ENCODE measurements at places on chromosomes 7 and 10. TPM values are rescaled to one million over a fixed set of nuclear protein-coding genes. Genes with fewer than 3 reads are reported as not detected.

DNA sequence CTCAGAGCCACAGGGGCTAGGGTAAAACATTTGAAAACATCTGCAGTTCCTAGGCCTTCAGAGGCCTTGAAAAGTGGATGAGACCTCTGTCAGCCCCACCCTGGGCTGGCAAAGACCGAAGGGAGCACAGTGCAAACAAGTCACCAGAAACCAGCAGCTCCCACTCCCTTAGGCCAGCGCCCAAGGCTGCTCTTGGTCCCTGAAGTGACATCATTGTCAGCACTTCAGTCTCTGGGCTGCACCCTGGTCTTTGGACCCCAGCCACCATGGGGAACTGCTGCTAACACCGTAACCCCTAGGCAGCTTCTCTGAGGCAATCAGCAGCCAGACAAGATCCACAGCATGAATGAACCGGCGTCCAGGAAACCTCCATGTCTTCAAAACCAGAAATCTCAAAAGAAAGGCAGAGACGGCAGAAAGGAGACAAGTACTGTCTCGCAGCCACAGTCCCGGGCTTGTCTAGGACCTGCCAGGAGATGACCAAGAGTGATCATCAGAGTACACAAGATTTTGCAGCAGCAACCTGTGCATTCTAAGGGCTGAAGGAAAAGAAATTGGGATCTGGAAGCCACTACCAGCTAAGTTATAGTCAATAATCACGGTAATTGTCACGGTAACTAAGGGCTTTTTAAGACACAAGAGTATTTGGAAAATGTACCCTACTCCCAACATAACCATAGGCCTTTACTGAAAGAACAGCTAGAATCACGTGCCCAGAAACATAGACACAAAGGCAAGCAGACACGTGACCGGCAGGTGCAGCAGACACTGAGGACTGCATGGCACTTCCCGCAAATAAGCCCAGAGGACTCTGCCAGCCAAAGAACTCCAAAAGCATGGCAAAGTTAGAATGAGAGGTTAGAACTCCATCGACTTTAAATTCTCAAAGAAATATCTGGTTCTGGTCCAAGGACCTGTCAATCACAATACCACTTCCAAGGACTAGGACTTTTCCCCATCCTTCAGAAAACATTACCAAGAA lies 23.3 kb downstream of the CPXM2 start:
- H3K36me3 ChIP-seq, result no peaks in the 10 kb centered on the region
- DNase-seq, result no peak
- H3K27me3 ChIP-seq, result peaks cover 37% of the 10 kb centered on the region
- H3K27ac ChIP-seq, result no peak overlapping the region
- no peak overlapping the region for H3K4me3 ChIP-seq

GRCh38 chr7:66142334-66142733 lies 27.7 kb downstream of the CRCP start:
- no peak for DNase-seq
- no peaks in the 10 kb centered on the region for H3K4me1 ChIP-seq
- H3K27me3 ChIP-seq, result no peaks in the 10 kb centered on the region
- H3K36me3 ChIP-seq, result peaks cover 20% of the 10 kb centered on the region
- H3K4me3 ChIP-seq, result no peak overlapping the region

Gene GPR15LG
- not detected for total RNA-seq

GRCh38 chr10:128897401-128898129 lies 569.5 kb upstream of the MGMT start:
- no peak for DNase-seq
- no peaks in the 10 kb centered on the region for H3K36me3 ChIP-seq
- H3K4me3 ChIP-seq, result no peak overlapping the region
- H3K27ac ChIP-seq, result no peak overlapping the region
- H3K27me3 ChIP-seq, result no peaks in the 10 kb centered on the region

DNA sequence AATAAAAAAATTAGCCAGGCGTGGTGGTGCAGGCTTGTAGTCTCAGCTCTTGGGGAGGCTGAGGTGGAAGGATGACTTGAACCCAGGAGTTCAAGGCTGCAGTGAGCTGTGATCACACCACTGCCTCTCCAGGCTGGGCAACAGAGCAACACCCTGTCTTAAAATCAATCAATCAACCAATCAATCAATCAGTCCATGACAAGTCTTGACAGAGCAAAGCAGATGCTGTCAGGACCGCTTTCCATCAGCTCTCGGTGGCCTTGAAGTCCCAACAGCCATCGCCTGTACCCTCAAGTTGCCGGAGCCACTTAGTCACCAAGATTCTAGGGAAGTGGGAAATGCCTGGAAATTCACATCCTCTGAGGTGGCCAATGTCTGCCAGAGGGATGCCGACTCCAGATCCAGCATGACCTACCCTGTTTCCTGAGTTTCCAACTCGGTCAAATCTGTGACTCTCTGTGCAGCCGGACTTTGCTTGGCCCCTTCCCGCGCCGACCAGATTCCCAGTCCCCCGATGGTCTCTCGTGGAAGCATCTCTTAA lies 871 bp upstream of the CCL24 start:
- H3K4me1 ChIP-seq, result no peaks in the 10 kb centered on the region
- H3K27me3 ChIP-seq, result no peaks in the 10 kb centered on the region
- no peaks in the 10 kb centered on the region for H3K36me3 ChIP-seq

Gene ACBD7
- total RNA-seq, result 8.2 TPM

- no peak overlapping the region for H3K4me3 ChIP-seq
Observed at GRCh38 chr10:89346405-89347254, 18.8 kb downstream of the IFIT3 start.

DNA sequence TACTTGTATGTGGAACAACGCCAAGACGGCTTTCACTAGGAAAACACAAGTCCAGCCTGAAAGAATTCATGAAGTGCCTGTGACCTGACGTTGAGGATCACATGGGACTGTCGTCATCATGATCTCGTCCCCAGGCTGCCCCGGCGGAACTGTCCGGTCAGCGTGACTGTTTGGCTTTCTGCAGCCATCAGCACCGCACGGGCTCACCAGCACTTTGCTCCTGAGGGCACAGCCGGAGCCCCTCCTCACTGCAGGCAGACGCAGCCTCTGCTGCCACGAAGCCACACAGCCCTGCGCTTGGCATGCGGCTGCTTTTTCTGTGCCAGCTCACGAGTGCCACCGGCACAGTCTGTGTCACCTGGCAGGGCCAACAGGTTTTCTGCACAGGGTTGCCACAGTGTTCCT lies 9.4 kb upstream of the GET4 start:
- H3K4me3 ChIP-seq, result no peak overlapping the region
- no peaks in the 10 kb centered on the region for H3K4me1 ChIP-seq
- H3K27me3 ChIP-seq, result no peaks in the 10 kb centered on the region
- no peak overlapping the region for H3K27ac ChIP-seq

GRCh38 chr7:134954197-134955082 lies 31.9 kb upstream of the AGBL3 start:
- no peaks in the 10 kb centered on the region for H3K27me3 ChIP-seq
- no peak overlapping the region for H3K4me3 ChIP-seq

Gene GIGYF1
- 29.5 TPM for total RNA-seq

DNA sequence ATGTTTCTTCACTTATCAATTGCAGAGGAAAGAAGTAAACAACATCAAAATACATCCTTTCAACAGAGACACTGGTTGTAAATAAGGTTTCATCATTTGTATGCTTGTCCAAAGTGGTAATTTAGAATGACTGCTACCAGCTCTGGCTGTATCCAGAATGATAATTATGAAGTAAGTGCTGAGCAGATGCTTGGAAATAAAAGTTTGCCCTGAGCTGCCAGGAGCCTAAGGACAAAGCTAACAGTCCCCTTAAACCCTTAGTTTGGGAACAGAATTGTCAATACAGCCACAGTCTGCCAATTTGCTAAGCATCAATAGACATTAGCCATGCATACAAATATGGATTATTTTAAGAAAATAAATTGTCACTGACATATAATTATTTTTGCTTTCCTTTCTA lies 147.0 kb upstream of the SLC13A1 start:
- H3K27me3 ChIP-seq, result no peaks in the 10 kb centered on the region
- no peak for DNase-seq
- H3K36me3 ChIP-seq, result no peaks in the 10 kb centered on the region

- H3K27ac ChIP-seq, result no peak overlapping the region
- H3K27me3 ChIP-seq, result peaks cover 31% of the 10 kb centered on the region
- H3K4me1 ChIP-seq, result no peaks in the 10 kb centered on the region
- H3K4me3 ChIP-seq, result no peak overlapping the region
- H3K36me3 ChIP-seq, result no peaks in the 10 kb centered on the region
- no peak for DNase-seq
Observed at GRCh38 chr7:104089612-104090011, 100.2 kb upstream of the RELN start.

Gene USP54
- total RNA-seq, result 48.1 TPM

DNA sequence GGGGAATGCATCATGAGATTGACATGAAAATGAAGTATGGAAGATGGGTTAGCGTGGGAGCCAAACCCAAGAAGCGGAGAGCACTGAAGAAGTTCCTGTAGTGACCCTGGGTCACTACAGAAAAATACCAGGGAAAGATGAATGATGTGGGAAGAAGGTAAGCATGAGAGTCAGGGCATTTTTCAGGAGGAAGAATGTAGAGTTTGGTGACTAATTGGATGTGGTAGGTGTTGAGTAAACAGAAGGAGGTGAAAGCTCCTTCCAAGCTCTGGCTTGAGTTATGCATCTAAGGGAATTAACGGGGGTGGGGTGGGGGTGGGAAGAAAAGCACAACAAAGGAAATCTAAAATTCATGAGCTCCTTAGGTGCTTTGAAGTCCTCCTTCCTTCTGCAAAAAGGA lies 238.1 kb upstream of the AOAH start:
- no peak overlapping the region for H3K27ac ChIP-seq
- H3K36me3 ChIP-seq, result no peaks in the 10 kb centered on the region
- no peaks in the 10 kb centered on the region for H3K27me3 ChIP-seq
- DNase-seq, result peak; percentile 16
- no peak overlapping the region for H3K4me3 ChIP-seq
- peaks cover 41% of the 10 kb centered on the region for H3K4me1 ChIP-seq

- no peak for DNase-seq
- no peaks in the 10 kb centered on the region for H3K4me1 ChIP-seq
- H3K27me3 ChIP-seq, result no peaks in the 10 kb centered on the region
- no peak overlapping the region for H3K4me3 ChIP-seq
- no peaks in the 10 kb centered on the region for H3K36me3 ChIP-seq
Observed at GRCh38 chr7:71626206-71626605, 494.3 kb downstream of the GALNT17 start.

Gene CALML3
- not detected for total RNA-seq

Gene PCLO
- total RNA-seq, result 9.1 TPM

DNA sequence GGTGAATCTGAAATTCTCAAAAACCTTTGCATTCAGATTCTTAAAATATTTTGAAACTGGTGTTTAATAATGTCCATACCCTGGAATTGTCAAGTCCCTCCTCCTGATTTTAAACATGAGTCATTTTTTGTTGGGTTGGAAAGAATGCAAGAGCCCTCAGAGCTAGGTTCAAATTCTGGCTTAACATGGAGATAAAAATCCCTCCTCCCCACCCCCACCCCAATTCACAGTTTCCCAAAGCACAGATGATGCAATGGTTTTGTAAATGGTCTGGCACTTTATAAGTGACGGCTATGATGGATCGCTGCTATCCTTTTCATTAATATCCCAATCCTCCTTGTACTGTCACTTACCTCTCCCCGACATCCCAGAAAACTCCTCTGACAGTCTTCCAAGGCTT lies 332.8 kb downstream of the PLXNA4 start:
- H3K27me3 ChIP-seq, result no peaks in the 10 kb centered on the region
- no peak overlapping the region for H3K27ac ChIP-seq
- no peak for DNase-seq
- H3K36me3 ChIP-seq, result no peaks in the 10 kb centered on the region

- no peaks in the 10 kb centered on the region for H3K4me1 ChIP-seq
- DNase-seq, result no peak
- no peak overlapping the region for H3K4me3 ChIP-seq
- no peak overlapping the region for H3K27ac ChIP-seq
- H3K36me3 ChIP-seq, result no peaks in the 10 kb centered on the region
Observed at GRCh38 chr7:4299431-4299830, 382.7 kb upstream of the FOXK1 start.

Data from Calu3 (cell line).